MG63 (cell line): ENCODE measurements at places on chromosomes 12 and 14.

DNA sequence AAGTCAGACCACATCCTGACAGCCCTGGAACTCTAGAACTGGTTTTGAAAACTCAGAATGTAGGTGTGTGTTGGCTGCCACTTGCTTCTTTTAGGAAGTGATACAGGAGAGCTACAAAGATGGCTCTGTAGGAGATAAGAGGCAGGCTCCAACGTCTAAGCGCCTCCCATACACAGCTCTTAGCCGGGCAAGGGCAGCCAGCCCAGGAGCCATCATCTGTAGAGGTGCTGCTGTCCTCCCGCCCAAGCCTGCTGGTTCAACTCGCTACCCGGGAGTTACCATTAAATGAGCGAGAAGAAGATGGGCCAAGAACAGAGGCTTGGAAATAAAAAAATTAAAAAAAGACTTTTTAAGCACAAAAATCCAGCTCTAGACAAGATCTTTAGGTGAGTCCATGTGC lies 61.2 kb upstream of the DIO3 start:
- DNase-seq, result no peak

GRCh38 chr12:96420277-96420835 lies 20.1 kb upstream of the CDK17 start:
- no peak for DNase-seq

DNA sequence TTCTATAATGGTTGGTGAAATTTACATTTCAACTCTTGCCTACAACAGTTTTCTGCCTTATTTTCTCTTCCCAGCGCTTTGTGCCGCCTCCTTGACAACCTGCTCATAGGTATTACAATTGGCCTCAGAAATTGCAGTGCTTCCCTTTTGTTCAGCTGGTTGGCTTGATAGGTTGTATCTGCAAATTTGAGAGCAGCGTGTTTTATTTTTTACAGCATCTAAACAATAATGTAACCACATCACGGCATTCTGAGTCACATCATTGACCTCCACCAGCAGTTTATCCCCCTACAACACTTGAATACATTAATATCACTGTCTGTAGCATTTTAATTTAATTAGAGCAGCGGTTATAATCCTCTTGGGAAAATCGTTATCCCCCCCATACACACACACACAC lies 99.4 kb downstream of the ETV6 start:
- DNase-seq, result no peak

GRCh38 chr12:104733717-104734175 lies 224.3 kb downstream of the SLC41A2 start:
- no peak for DNase-seq

GRCh38 chr12:107844312-107844921 lies 69.9 kb downstream of the ASCL4 start:
- DNase-seq, result no peak

DNA sequence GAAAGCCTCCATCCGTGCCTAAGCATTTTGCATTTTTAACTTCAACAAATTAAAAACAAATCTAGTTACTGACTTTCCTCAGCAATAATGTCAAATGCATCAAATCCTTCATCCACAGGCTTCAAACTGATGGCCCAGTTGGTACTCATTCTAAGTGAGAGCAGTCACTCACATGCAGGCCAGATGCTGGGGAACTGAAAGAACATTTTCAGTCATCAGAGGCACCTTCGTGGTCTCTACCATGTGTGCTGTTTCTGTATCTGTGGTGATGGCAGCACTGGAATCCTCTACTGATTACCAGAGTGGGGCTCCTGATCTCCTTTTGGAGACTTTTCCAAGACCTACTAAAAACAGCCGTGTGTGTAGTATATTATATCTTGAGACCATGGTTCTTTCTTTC lies 145.2 kb downstream of the PRIMA1 start:
- DNase-seq, result no peak

GRCh38 chr12:43841253-43841652 lies 5.4 kb downstream of the TMEM117 start:
- no peak for DNase-seq

- DNase-seq, result no peak
These were observed 15.9 kb downstream of the RAB35 start for GRCh38 chr12:120100630-120101029.

DNA sequence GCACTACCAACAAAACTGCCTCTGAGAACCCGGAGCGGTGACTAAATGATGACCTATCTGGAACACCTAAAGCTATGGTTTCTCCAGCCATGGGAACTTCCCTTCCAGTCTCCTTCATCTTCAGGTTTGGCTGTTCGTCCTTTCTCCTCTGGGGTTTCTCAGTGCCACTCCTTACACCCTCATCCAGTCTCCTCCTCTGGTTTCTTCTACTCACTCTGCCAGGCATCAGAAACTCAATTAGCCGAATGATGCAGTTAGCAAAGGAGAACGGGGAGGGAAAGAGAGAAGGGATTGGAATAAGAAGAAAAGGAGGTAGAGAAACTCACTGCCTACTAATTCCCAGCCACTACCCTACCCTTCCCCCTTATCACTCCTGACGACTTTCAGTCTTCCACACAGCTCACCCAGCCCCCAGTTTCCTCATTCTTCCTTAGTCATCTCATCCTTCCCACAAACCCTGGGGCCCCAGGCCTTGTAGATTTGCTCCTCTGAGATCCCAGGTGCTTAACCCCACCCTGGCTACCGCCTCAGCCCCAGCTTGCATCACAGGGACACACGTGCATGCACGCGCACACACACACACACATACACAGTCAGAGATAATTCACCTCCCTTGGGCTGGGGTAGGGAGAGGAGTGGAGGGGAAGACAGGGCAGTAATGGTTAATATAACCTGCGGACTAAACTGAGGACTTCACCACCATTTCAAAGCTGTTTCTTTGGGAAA lies 13.0 kb downstream of the FGD6 start:
- DNase-seq, result peak; percentile 73

GRCh38 chr12:71940068-71940467 lies 1.4 kb downstream of the TPH2 start:
- DNase-seq, result no peak

GRCh38 chr12:26434299-26435068 lies 239.1 kb downstream of the SSPN start:
- peak; percentile 17 for DNase-seq

- DNase-seq, result no peak
These were observed 159.9 kb upstream of the NOS1 start for GRCh38 chr12:117521346-117521745.

GRCh38 chr12:65420941-65421340 lies 142.5 kb downstream of the MSRB3 start:
- no peak for DNase-seq

GRCh38 chr14:92774572-92774971 lies 19.5 kb upstream of the GOLGA5 start:
- DNase-seq, result no peak

DNA sequence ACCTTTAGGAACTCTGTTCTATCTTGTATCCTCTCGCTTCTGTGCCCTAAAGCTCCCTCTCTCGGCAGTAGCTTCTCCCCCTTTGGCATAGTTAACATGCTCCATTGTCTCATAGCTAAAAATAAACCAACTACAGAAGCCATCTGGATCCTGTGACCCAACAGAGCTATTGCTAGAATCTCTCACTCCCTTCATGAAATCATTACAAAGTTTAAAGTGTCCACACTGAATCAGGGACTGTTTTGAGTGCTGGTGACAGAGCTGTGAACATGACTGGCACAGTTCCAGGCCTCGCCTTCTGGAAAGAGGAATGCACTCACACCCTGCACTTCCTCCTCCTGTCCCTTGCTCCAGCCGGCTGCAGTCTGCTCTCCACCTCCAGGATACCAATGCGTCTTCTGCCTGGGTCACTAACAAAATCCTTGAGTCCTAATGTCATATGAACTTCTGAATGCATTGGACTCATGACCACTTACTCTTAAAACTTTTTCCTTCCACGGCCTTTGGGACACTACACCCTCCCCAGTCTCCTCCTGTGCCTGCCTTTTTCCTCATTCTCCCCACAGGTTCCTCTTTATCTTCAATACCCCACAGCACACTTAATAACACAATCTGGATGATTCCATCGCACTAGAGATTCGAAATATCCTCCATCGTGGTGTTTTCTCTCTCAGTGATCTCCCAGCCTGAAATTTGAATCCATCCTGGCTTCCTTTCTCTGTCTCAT lies 13.2 kb downstream of the PLBD1 start:
- DNase-seq, result peak; percentile 3

DNA sequence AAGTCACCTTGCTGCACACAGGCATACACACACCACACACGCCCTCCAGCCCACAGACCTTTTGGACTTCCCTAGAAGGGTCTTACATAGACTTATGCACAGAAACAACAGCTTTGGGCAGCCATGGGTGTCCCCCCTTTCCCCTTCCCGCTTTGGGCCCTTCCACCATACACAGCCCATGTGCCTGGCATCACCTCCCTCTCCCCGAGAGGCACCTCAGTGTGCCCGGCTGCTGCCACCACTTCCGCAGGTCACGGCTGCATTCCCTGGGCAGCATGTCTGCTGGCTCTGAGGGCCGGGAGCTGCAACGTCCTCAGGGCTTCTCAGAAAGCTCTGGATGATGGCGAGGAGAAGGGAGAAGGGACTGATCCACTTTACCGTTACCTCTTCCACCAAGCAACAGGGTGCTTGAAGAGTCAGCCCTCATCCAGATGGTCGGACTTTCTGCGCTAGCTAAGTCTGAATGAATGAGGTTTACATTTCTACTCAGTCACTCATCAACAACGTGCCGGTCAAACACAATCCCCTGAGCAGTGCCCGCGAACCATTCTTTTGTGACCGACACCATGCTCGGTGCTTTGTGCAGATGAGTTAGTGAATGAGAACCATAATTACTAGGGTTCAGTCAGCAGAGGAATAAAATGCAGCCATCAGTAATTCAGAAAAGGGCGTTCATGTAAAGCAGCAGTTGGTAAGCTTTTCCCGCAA lies 72.2 kb upstream of the BCL11B start:
- no peak for DNase-seq

- no peak for DNase-seq
These were observed 1.3 kb upstream of the NR2C1 start for GRCh38 chr12:95074766-95075165.

DNA sequence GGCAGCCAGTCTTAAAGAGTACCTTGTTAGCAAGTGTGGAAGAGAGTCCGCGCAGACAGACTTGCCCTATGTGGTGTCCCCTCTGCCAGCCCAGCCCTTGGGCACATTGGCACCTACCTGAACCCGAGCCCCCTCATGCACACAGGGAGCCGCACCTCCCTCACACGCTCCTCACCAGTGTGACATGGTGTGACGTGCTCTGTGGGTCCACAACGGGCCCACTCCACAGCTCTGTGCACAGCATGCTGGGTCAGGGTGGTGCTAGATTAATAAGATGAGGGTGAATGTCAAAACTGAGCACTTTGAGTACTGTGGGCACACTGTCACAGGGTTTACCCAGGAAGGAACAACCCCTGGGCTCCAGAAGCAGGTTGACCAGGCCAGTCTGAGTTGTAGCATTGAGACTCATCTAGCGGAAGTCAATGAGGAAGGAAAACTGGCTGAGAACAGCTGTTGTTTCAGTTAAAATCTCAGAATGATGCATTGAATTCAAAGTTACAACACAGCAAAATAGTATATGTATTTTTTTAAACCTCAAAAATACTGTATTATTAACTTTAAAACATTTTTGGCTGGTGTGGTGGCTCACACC lies 53.4 kb upstream of the AMN start:
- no peak for DNase-seq

DNA sequence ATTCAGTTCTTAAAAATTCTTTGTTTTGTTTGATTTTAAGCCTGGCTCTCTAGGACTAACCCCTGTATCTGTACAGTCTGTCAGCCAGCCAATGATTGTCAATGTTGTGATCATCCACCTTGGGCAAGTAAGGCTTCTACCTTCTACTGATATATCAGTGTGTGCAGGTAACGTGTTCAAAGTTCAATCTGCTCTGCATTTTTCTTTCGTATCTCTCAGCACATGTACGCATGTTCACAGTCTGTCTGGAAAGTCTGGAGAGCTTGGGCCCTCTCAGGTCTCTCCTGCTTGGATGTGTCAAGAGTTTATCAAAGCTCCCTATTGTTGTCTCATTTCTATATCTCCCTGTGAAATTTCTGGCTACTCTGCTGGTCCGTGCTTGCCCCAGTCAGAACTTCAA lies 138.6 kb upstream of the VRK1 start:
- no peak for DNase-seq

DNA sequence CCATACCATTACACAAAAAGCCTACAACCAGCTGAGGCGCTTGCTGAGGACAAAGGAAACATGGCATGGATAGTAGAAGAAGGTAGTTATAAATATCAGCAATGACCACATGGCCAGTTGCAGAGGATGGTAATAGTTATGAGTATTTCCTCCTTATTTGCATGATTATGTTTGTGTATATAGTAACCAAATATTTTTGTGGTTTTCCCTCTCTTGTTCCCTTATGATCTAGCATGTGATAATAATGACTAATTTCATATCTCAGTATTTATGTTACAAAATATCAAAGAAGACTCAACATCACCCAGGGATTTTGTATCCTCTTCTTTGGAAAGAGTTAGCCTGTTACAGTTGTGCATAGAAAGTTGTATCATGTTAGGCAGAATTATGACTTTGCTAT lies 13.5 kb upstream of the CATSPERB start:
- DNase-seq, result no peak

DNA sequence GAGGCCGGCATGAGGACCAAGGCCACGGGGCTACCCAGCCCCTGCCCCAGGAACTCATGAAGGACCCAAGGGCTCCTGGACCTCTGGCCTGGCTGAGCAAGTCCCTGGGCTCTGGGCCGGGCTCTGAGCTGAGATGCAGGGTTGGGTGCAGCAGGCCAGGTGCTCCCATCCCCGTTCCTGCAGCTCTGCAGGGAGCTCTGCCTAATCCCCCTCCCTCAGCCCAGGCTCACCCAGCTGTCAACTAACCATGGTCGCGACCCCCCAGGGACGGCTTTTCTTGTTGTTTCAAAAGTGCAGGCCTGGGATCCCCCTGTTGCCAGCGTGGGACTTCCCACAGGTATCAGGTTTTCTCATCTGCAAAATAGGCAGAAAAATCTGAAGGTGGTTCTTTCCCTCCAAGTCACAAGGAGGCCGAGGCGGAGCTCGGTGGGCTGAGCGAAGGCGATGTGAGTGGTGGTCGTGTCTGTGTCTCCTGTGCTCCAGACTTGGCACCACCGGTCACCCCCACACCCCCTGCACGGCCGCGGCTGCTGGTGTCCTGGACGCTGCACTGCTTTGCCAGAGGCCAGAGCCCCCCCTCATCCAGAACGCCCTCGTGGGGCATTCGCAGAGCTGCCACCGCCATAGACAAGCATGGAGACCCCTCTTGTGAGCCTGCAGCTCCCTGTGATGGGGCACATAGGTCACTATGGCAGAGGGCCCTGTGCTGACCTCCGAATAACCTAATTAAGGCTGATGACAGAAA lies 22.5 kb upstream of the GALNT9 start:
- DNase-seq, result no peak

- DNase-seq, result no peak
These were observed 755.7 kb upstream of the USP15 start for GRCh38 chr12:61504396-61505080.

GRCh38 chr12:46946137-46946536 lies 120.3 kb upstream of the SLC38A4 start:
- peak; percentile 27 for DNase-seq

GRCh38 chr14:36756226-36756625 lies 94.6 kb downstream of the PAX9 start:
- no peak for DNase-seq

DNA sequence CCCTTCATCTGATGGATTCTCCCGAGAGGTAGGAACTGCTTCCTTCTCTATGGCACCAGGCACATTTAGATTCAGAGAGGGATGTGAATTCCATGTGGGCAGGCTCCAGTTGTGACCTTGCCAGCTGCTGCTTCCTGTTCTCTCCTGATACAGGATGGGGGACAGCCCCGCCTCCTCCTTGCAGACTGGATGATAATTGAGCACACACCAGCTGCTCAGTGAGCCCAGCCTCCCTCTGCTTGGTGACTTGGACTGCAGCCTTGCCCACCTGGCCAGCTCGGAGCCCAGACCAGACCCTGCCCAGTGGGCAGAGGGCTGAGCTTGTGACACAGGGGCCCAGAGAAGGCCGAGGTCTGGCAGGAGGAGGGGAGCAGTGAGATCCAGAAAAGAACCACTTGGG lies 90.2 kb downstream of the CALM1 start:
- DNase-seq, result peak; percentile 29
